ENCODE measurements at places on chromosomes 7 and 10. TPM values are rescaled to one million over a fixed set of nuclear protein-coding genes. Genes with fewer than 3 reads are reported as not detected.

The CLEC2L gene
- not detected for total RNA-seq

The TAS2R5 gene
- total RNA-seq: 0.40 TPM

The AP1S1 gene
- 12.1 TPM for total RNA-seq

The SPDYE16 gene
- total RNA-seq: not detected

The ODAD2 gene
- total RNA-seq: 0.83 TPM

The ST8SIA6 gene
- total RNA-seq: 6.9 TPM

The AASS gene
- 20.6 TPM for total RNA-seq

The RPEL1 gene
- not detected for total RNA-seq

The NUDT13 gene
- 2.4 TPM for total RNA-seq

The ELFN1 gene
- total RNA-seq: 7.4 TPM

The H2BK1 gene
- total RNA-seq: not detected

The GRID2IP gene
- total RNA-seq: not detected

The IFIT3 gene
- total RNA-seq: 6.8 TPM

The SH2D4B gene
- total RNA-seq: not detected

The OR2A1 gene
- 0.19 TPM for total RNA-seq

DNA sequence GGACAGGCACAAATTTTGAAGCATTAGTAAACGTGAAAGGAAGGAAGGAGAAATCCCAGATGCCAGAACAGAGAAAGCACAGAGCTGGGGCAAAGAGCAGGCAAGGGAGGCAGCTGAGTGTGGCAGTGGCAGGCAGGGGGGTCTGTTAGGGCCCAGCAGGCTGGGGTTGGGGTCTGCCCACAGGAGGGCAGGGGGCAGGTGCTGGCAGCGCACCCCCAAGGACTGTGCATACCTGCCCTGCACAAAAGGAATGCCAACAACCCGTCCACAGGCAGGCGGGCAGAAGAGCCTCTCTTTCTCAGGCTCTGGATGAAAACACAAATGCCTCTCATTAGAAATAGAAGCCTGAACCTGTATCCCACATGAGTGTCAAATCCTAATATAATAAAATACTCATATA lies 552.3 kb downstream of the PTPRN2 start:
- DNase-seq: peak; percentile 62

- no peak for DNase-seq
Measured at GRCh38 chr10:6327961-6328698, 125.4 kb downstream of the PFKFB3 start.

DNA sequence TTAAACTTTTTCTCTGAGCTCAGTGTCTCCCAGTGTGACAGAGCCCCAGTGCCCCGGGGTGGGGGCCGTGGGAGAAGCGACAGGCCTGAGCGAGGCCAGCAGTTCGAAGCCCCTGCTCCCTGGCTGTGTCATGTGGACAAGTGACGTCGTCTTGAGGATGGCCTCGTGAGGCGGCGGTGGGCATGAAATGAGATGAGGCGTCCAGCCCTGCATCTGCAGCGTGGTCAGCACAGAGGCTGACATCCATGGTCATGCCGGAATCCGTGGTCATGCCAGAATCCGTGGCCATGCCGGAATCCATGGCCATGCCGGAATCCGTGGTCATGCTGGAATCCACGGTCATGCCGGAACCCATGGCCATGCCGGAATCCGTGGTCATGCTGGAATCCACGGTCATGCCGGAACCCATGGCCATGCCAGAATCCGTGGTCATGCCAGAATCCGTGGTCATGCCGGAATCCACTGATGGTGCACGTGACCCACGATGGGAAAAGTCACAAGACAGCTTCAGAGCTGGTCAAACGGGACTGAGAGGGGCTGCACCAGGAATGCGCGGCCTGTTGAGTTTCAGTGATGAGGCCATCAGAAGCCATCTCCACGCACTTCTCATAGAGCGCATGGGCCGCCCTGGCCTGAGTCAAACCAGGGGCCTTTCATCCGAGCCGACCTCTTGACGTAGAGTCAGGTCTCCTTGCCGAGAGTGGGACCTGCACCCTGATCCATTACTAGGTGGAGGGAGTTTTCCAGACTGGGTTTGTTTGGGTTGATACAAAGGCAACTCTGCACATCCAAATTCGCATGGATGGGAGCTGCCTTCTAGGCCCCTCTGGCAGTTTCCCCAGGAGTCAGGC lies 342.5 kb downstream of the PTPRN2 start:
- peak; percentile 55 for DNase-seq

GRCh38 chr10:107859065-107859464 lies 694.6 kb upstream of the SORCS1 start:
- DNase-seq: no peak

DNA sequence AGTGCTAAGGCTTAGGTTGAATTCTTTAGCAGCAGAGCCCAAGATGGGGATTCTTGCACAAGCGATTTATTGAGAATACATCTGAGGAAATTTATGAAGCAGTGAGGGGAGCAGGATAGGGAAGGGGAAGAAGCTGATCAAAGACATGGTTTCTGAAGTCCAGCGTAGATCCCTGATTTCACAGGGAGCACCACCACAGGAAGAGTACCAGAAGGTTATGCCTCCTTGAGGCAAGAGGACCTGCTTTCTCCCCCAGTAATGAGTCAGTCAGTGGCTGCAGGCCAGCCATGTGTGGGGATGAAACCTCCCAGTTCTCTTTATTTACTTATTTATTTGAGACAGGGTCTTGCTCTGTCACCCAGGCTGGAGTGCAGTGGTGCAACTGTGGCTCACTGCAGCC lies 35.0 kb upstream of the CBLL1 start:
- no peak for DNase-seq

GRCh38 chr7:138875794-138876193 lies 77.8 kb upstream of the ATP6V0A4 start:
- DNase-seq: no peak

DNA sequence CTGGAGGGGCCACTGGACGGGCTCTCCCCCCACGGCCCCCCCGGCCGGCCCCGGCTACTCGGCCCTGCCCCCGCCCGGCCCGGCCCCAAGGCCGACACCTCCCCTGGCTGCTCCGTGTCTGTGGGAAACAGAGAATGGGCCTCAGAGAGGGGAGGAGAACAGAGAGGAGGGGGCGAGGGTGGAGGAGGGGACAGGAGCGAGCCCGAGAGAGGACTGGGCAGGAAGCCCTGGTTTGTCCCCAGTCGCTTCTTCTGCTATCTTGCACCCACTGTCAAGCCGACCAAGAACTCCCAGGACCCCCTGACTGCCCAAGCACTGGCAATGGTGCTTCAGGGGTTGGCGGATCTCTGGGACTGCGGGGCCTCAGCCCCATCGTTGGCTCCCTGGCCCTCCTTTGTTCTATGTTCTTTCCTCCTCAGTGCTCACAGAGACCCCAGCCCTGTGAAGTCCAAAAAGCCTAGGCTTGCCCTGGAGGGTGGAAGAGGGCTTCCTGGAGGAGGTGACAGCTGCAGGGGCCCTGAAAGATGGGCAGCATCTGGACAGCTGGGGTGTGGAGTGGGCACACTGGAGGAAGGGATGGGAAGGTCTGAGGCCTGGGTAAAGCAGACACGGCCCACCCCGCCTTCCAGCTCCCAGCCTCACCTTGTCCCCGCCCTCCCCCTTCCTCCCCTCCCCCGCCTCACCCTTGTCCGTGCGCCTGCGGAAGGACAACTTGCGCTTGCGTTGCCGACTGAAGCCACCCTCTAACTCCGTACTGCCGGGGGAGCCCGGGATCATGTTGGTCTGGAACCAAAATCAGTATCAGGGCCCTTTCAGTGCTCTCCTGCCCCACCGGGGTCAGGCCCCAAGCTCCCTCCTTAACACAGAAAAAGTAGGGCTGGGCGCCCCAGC lies 30.1 kb downstream of the KCNH2 start:
- peak; percentile 50 for DNase-seq

GRCh38 chr10:84563868-84564267 lies 235.5 kb downstream of the CCSER2 start:
- DNase-seq: no peak

- no peak for DNase-seq
Measured at GRCh38 chr7:70833726-70834125, 298.2 kb upstream of the GALNT17 start.

DNA sequence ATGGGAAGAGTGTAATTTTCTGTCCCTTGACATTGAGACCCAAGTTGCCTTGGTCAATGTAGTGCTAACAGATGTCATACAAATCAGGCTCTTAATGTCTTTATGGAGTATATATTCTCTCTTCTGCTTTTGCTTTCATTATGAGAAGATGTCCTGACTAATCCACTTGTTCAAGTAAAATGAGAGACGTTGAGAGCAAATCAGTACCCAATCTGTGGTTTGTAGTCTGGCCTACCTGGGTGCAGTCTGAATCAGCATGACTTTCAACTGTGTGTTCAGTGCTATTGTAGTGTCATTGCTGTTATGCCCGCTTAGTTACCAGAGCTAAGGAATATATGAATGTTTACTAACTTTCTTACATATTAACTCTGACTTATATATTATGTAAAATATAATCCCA lies 612.4 kb downstream of the ANKRD7 start:
- DNase-seq: no peak

GRCh38 chr10:118980870-118981269 lies 48.6 kb upstream of the NANOS1 start:
- no peak for DNase-seq

- DNase-seq: no peak
Measured at GRCh38 chr7:151833691-151834090, 43.2 kb downstream of the PRKAG2 start.

- peak; percentile 90 for DNase-seq
Measured at GRCh38 chr10:99431190-99431760, 851 bp upstream of the GOT1 start.

DNA sequence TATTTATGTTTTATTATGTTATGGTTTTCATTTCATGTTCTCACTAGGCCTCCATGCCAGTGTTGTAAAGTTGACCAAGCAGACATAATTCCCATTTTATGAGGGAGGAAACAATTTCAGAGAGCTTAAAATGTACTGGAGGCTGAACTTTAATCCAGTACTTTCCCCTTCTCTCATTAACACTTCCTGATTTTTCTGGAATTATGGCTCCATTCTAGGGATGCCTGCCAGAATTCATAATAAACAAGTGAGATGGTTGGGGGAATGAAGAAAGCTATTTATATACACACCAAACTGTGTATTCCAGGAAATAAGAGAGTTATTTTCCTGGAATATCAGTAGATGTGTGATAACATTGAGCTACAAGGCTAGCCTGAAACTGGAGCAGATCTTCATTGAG lies 6.9 kb downstream of the TMEM236 start:
- no peak for DNase-seq

GRCh38 chr7:150339409-150339809 lies 2.0 kb downstream of the RARRES2 start:
- DNase-seq: no peak

- no peak for DNase-seq
Measured at GRCh38 chr7:12895296-12895695, 207.9 kb downstream of the ARL4A start.

DNA sequence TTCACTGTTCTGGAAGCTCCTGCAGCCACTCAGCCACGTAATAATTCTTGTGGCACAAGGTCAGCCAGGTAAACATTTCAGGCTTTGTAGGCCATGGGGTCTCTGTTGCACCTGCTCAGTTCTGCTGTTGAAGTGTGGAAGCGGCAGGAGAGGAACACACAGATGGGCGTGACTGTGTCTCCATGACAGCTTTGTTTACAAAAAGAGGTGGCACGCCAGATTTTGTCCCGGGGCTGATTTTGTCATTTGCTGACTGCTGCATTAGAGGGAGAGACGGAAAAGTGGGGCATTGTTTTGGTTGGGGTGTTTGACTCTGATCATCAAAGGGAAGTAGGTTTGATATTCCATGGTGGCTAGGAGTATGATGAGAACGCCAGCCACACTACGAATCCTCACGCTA lies 103.1 kb downstream of the PRKAG2 start:
- no peak for DNase-seq
